Esophagus muscularis mucosa (tissue), 4 donors: ENCODE measurements at places on chromosomes 4 and X. TPM values are rescaled to one million over a fixed set of nuclear protein-coding genes. Genes with fewer than 3 reads are reported as not detected.

DNA sequence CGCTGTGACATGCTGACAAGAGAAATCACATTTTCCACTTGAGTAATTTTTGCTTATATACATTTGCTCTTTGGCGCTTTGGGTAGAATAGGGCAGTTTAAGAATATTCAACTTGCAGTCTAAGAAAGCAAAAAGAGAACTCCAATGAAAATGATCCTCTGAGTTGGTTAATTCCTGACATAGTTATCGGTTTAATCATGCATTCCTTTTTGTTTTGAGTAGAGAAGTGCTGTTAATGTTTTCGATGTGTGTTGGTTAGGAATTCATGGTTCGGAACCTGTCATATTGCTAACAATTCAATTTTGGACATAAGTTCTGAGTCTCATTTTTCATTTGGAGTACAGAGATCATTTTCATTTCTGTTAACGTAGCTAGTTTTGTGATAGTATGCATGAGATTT, 700.6 kb upstream of the PITX2 start:
- no peak for DNase-seq

GRCh38 chrX:151177141-151178027, 1.0 kb downstream of the GPR50 start:
- no peak for DNase-seq

- no peak for DNase-seq
Observed at GRCh38 chr4:39319676-39320075, 46.5 kb downstream of the RFC1 start.

DNA sequence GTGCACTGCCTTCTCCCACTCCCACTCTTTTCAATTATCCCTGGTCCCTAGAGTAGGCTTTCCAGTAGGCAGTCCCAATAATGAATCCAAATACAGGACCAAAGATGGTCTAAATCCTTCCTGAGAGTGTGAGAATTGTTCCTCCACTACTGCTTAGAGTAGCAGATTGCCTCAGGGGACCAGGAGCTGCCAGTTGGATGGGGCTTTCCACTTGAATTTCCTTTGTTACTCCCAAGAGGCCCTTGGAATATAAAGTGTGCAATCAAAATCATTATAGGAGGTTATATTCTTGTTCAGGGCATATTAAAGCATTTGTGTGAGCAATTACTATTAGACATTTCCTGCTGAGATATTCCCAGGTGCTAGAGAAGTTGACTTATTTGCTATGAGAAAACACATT, 156.6 kb upstream of the TLL1 start:
- DNase-seq, result no peak

- no peak for DNase-seq
Observed at GRCh38 chr4:10457255-10457801, at the start of gene ZNF518B. TSS of gene ZNF518B (minus strand) at chr4:10457426. CDS start at chr4:10446328, 11,098 bp downstream.

DNA sequence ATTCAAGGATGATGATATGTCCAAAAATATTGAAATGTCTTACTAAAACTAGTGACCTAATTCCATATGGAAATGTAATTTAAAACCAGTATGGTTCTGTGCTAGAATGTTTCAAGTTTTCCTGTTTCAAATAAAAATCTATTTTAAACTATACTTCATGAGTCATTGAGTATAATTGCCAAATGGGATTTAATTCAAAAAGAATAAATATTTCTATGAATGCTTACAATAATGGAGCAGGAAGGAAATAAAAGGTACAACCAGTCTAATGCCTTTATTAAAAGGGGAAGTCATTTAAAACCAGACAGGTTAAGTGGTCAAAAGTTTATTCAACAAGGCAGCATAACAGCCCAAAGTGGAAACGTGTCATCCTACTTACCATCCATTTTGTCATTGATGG, 2347.1 kb downstream of the PCDH7 start:
- no peak for DNase-seq

The OPN1MW gene
- total RNA-seq, result not detected

DNA sequence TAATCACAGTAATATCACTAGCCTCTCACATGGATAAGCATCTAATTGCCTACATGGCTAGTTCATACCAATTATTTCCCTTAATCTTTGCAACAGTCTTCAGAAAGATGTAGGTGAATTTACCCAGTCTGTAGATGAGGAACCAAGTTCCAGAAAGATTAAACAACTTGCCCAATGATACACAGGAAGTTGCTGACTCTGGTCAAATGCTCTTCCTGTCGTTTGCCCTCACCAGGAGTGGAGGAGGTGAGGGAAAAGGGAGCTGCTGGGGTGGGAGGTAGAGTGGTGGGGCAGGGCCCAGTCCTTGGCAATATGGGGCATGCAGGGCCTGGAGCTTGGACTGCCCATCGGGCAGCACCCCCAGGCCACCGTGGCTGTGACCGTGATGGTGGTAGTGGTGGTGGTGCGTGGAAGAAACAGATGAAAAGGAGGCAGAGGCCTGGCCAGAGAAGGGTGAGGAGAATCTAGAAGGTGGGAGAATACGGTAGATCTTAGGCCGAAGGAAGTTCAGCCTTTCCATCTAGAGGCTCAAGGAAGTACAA, 2.3 kb upstream of the KDM5C start:
- DNase-seq, result no peak

DNA sequence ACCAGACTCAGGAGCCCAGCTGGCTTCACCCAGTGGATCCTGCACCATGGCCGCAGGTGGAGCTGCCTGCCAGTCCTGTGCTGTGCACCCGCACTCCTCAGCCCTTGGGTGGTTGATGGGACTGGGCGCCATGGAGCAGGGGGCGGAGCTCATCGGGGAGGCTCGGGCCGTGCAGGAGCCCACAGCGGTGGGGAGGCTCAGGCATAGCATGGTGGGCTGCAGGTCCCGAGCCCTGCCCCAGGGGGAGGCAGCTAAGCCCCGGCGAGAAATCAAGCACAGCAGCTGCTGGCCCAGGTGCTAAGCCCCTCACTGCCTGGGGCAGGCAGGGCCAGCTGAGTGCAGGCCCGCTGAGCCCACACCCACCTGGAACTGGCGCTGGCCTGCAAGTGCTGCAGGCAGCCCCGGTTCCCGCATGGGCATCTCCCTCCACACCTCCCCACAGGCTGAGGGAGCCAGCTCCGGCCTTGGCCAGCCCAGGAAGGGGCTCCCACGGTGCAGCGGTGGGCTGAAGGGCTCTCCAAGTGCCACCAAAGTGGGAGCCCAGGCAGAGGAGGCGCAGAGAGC, 464.1 kb upstream of the DIPK2B start:
- DNase-seq, result no peak

The HTT gene
- total RNA-seq, result 65.7 TPM

DNA sequence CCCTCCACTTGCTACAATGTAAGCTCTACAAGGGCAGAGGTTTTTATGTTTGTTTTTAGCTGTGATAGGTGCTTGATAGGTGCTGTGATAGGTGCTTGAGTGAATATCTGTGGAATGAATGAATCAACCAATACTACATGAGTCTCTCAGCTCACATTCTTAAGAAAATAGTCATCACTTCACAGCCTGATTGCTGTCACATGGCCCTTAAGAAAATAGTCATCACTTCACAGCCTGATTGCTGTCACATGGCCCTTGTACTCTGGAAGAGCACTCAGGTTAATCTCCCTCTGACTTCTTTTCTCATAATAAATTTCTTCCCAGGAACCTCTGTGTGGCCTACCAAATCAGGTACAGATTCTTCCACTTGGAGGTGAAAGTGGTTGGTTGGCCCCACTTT, 335.2 kb downstream of the TENM3 start:
- DNase-seq, result no peak

GRCh38 chr4:41346306-41347061, 89.8 kb downstream of the UCHL1 start:
- DNase-seq, result no peak

GRCh38 chr4:145618210-145618931, 814 bp upstream of the MMAA start:
- DNase-seq, result no peak

The STARD8 gene
- total RNA-seq, result 11.2 TPM

DNA sequence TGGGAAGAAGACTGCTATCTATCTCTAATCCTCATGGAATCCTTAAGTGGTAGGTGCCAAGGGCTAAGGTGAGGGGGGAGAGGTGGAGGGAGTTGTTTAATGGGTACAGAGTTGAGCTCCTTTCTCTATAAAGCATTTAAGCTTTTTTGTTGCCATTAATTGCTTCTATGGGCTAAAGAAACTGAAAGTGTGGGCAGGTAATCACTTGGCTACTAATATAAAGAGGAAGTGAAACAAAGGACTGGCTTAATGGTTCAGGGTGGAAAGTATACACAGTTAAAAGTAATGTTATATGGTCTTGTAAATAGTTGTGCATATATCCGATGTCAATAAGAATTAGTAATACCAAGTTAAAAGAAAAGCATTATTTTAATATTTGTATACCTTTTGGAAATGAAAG, 83.9 kb downstream of the POLA1 start:
- no peak for DNase-seq

The MAGEA6 gene
- not detected for total RNA-seq

- DNase-seq, result no peak
Observed at GRCh38 chr4:10186228-10187214, 69.9 kb upstream of the WDR1 start.

- no peak for DNase-seq
Observed at GRCh38 chr4:163127621-163128020, 39.1 kb downstream of the NAF1 start.

- DNase-seq, result no peak
Observed at GRCh38 chr4:181234951-181235680, 1008.1 kb upstream of the TENM3 start.
